ENCODE measurements at places on chromosomes 5 and 9. TPM values are rescaled to one million over a fixed set of nuclear protein-coding genes. Genes with fewer than 3 reads are reported as not detected.

CMBL gene
- 1.4 TPM for total RNA-seq

DNA sequence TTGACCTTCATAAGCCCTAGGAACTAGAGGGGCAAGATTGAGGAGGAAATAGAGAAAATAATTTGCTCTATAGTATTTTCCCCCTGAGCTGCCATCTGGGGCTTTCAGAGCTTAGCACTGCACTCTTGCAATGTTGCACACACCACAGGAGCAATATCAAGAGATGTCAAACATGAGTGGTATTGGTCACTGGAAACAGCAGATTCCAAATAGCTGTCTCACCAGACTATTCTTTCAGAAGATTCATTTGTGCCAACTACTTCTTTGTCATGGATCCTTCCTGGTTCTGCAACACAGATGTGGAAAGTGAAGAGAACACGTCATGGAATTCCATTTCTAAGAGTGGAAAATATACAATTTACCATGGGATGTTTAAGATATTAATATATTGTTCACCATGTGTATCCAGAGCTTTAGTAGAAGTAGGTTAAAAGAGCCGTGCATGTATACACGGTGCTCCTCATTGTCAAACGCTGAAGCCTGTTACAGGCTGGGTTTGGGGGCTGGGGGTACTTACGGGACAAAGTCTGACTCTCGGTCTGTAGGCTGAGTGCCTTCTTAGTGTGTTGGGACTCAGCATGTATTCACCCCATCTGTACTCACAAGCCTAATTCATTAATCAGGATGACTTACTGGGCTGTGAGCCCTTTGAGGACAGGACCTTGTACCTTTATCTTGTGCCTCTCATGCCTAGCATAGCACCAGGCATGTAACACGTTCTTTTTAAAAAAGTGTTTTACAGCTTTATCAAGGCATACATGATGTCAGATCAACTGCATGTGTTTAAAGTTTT lies 31.4 kb upstream of the GDNF start:
- H3K27ac ChIP-seq, result peak overlapping the region; percentile 17
- no peaks in the 10 kb centered on the region for H3K27me3 ChIP-seq
- no peak overlapping the region for H3K4me3 ChIP-seq
- no peak for DNase-seq
- peaks cover 44% of the 10 kb centered on the region for H3K4me1 ChIP-seq

DNA sequence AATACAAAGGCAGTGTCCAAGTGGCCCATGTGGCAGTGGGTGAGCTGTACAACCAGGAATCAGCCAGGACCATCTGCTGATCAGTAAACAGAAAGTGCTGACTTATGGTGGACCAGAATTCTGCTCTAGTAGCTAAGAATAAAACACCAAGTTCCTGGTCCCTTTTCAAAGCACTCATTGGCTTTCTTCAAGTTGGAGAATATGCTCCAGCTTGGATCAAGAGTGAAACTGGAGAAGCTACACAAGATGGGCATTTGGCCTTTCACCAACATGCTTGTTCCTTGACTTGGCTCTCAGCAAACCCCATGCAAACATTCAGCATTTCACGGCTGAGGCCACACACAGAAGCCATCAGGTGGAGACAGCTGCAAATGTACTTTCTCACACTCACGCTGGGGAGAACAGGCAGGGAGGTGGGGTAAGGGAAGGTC lies 32.1 kb downstream of the MARCHF3 start:
- peaks cover 24% of the 10 kb centered on the region for H3K4me1 ChIP-seq
- DNase-seq, result no peak
- H3K4me3 ChIP-seq, result no peak overlapping the region
- no peak overlapping the region for H3K27ac ChIP-seq

DNA sequence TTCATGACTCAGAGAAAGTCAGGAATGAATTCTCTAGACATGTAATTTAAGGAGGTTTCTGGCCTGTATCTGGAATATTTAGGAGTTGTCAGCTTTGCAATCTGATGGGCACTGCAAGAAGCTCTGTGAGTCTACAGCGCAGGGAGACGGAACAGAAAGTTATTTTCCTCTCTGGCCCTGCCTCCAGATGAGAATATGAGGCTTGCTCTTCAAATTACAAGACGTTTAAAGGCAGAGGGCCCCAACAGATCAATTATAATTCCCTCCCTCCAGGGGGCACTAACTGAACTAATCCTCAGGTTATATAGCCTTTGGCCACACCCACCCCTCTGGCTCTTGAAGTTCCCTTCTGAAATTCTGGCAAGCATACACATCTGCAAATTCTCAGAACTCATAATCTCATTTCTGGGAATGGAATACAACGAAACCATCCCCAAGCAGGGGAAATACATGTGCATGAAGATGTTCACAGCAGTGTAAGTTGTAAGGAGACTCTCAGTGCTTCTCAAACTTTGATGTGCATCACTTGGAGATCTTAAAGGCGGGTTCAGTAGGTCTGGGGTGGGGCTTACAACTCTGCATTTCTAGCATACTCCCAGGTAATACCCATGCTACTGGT lies 307.6 kb downstream of the CWC27 start:
- 0 out of 2 replicates have a peak, but pooled peaks cover 3% of the 10 kb centered on the region for H3K4me1 ChIP-seq
- no peaks in the 10 kb centered on the region for H3K27me3 ChIP-seq
- H3K27ac ChIP-seq, result no peak overlapping the region
- peak; percentile 15 for DNase-seq

DNA sequence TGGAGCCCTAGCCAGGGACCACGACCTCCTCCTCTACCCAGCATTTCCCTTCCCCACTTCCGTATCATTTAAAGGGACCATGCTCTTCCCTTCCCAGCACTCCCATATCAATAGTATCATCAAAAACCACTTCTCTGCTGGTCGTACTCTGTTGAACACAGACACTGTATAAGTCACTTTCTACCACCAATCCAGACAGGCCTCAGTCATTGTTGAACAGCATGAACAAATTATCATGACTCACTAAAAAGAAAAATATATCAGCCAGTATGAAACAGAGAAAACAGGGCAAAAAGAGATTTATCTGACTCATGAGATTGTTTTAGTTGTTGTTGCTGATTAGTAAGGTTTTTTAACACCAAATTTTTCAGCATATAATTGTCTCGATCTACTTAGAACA lies 89.8 kb downstream of the CDKN2A start:
- H3K36me3 ChIP-seq, result no peaks in the 10 kb centered on the region
- peaks cover 18% of the 10 kb centered on the region for H3K4me1 ChIP-seq
- H3K27me3 ChIP-seq, result no peaks in the 10 kb centered on the region
- H3K27ac ChIP-seq, result peak overlapping the region; percentile 19
- peak; percentile 27 for DNase-seq

DNA sequence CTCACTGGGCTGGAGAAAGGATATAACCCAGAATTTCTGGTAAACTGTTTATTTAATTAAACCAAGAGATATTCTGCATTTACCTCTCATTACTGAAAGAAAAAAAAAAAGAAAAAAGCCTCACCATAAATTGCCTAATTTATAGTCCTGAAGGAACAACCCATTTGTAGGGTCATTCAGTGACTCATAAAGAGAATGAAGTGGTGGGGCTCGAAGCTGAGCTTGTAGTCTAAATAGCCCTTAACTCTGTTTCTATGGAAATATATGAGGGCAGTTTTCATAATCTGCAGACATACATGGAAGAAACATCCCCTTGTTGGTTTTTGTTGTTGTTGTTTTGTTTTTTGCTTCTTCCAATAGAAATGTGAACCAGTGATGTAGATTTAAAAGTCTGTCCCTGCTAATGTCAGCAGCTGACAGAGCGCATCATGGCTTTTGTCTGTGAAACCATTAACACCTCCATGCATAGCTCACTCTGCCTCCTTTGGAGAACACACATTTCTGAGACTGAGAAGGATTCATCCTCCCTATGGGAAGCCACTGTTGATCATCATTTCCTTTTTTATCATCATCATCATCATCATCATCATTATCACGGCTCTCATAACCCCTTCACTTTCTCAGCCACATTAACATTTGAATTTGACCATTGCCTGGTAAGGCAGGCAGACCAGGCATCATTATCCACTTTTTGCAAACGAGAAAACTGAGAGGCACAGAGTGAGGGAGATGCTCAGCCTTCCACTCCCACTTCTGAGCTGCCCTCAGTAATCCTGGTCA lies 67.9 kb upstream of the SAP30L start:
- no peaks in the 10 kb centered on the region for H3K4me1 ChIP-seq
- no peak for DNase-seq
- H3K4me3 ChIP-seq, result no peak overlapping the region
- no peak overlapping the region for H3K27ac ChIP-seq
- H3K27me3 ChIP-seq, result no peaks in the 10 kb centered on the region
- H3K36me3 ChIP-seq, result peaks cover 73% of the 10 kb centered on the region

GRCh38 chr5:7261049-7261448 lies 134.9 kb upstream of the ADCY2 start:
- no peak overlapping the region for H3K4me3 ChIP-seq
- no peak overlapping the region for H3K27ac ChIP-seq
- no peaks in the 10 kb centered on the region for H3K4me1 ChIP-seq
- H3K36me3 ChIP-seq, result no peaks in the 10 kb centered on the region

DNA sequence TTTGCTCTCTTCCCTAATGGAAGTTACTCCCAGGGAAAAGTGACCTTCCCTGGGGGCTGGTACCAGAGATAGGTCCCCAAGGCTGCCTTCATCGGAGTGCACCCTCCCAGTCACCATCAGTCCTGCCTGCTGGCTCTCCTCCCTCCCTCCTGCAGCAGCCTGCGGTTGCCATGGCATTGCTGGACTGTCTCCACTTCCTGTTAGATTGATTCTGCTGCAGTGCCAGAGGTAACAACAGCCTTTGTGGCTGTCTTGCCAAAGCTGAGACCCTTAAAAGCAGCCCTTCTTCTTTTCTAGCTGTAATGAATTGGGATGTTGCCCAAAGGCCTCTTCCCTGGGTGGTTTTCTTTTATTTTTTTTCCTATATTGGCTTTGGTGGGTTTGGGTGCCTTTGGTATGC lies 78.1 kb upstream of the PRLR start:
- H3K4me1 ChIP-seq, result no peaks in the 10 kb centered on the region
- no peaks in the 10 kb centered on the region for H3K36me3 ChIP-seq
- H3K27ac ChIP-seq, result no peak overlapping the region
- no peak for DNase-seq

GRCh38 chr5:78586251-78586650 lies 62.3 kb downstream of the LHFPL2 start:
- peaks cover 4% of the 10 kb centered on the region for H3K36me3 ChIP-seq
- no peak overlapping the region for H3K4me3 ChIP-seq
- H3K27ac ChIP-seq, result peak overlapping the region; percentile 61
- H3K4me1 ChIP-seq, result peaks cover 34% of the 10 kb centered on the region
- no peaks in the 10 kb centered on the region for H3K27me3 ChIP-seq

- no peak for DNase-seq
- no peak overlapping the region for H3K4me3 ChIP-seq
- no peak overlapping the region for H3K27ac ChIP-seq
- peaks cover 25% of the 10 kb centered on the region for H3K27me3 ChIP-seq
Measured at GRCh38 chr5:16484081-16484480, 18.5 kb upstream of the ZNF622 start.

- H3K36me3 ChIP-seq, result no peaks in the 10 kb centered on the region
- no peak overlapping the region for H3K4me3 ChIP-seq
- peaks cover 17% of the 10 kb centered on the region for H3K4me1 ChIP-seq
- H3K27me3 ChIP-seq, result no peaks in the 10 kb centered on the region
Measured at GRCh38 chr5:72447751-72448150, 59.5 kb downstream of the ZNF366 start.

DNA sequence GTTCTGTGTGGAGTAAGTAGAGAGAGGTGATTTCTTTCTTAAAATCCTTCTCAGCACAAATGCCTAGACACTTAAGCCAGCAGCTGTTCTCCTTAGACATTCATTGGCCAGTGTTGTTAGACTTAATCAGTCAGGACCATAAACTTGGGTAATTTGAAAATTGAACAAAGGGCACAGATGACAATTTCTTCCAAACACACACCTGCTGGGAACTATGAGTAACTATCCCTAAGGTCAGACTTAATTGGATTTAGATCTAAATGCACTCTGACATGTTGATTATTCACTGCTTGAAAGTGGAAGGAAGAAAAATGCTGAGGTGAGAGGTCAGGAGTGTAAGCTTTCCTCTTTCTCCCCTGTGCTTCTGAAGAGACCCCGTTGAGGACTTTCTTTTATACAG lies 1083.7 kb upstream of the DMAC1 start:
- no peaks in the 10 kb centered on the region for H3K36me3 ChIP-seq
- H3K27ac ChIP-seq, result no peak overlapping the region
- H3K4me1 ChIP-seq, result no peaks in the 10 kb centered on the region
- DNase-seq, result no peak
- no peak overlapping the region for H3K4me3 ChIP-seq

DNA sequence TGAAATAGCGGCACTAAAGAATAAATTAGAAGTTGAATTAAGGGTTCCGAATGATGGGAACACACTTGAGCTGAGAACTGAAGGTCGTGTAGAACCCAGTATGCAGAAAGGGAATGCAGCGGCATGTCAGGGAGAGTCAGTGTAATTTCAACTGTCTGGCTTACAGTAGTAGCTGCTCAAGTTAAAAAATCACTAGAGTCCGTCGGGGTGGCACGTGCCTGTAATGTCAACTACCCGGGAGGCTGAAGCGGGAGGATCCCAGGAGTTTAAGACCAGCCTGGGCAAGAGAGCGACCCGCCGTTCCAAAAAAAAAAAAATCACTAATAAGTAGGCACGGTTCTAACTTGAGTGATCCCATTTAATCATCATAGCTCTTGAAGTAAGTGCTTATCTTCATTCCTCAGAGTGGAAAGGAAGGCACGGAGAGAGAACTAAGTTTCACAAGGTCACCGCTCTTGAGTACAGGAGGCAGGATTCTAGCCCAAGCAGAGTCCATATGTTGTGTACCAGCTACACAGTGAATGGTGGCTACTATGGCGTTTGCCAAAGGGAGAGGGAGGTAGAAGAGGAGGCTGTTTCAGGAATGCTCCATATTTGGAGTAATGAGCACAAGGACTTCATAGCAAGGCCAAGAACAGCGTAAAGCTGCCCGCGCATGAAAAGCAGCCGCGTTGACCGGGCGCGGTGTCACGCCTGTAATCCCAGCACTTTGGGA lies 831 bp downstream of the RMRP start:
- H3K27me3 ChIP-seq, result no peaks in the 10 kb centered on the region
- DNase-seq, result no peak
- peak overlapping the region; percentile 7 for H3K27ac ChIP-seq
- H3K36me3 ChIP-seq, result peaks cover 18% of the 10 kb centered on the region
- peaks cover 15% of the 10 kb centered on the region for H3K4me1 ChIP-seq
- peak overlapping the region; percentile 27 for H3K4me3 ChIP-seq

DNA sequence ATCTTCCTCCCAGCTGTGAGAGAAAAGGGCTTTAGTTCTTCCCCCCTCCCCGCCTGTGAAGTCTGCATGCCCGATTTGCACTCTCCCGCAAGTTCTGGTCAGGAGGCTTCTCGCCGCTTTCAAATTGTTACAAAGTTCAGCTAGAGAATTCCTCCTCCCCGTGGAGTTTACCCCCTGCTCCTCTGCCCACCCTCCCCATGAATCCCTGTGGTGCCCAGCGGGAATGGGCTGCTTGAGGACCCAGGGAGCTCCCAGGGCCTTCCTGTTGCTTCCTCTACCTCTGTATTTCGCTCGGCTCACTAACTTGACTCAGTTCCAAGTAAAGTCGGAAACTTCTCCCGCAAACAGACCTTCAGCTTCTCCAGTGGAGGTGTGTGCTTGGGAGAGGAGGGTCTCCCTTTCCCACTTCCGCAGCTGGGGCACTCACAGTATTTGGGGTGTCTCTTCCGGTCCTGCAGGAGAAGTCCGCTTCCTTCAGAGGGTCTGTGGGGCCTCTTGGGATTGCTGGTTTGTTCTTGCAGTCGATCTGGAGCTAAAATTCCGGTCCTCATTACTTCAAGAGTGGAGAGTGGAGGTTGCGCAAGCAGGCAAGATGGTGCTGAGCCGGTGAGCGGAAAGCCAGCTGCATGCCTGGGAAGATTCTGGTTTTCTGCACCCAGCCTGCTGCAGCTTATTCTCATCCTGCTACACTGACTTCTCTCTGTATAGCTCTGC lies 97.8 kb downstream of the ADAMTS12 start:
- no peak overlapping the region for H3K27ac ChIP-seq
- H3K4me1 ChIP-seq, result peaks cover 6% of the 10 kb centered on the region
- no peaks in the 10 kb centered on the region for H3K36me3 ChIP-seq
- no peaks in the 10 kb centered on the region for H3K27me3 ChIP-seq
- no peak for DNase-seq
- no peak overlapping the region for H3K4me3 ChIP-seq
